CD4-positive, alpha-beta T cell treated with Interleukin-1 beta for 1 hour (primary cell): ENCODE measurements at places on chromosomes 6 and 20.

DNA sequence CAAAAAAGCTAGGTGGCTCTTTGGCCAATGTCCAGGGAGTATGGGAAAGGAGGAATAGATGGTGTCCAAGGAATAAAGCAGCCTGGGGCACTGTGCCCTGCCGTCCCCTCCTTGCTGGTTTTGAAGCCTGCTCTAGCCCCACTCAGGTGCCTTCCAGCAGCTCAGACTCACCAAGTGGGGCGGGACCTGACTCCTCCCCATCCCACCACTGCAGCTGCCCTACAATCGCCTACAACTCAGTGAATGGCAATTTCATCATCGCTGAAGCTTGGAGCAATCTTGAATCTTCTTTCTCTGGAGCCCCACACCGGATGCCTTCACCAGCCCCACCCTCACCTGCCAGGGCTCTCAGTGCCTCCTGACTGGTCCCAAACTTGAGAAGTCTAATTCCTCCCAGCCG is 56.4 kb upstream of the NXT1 start:
- no peak for DNase-seq

DNA sequence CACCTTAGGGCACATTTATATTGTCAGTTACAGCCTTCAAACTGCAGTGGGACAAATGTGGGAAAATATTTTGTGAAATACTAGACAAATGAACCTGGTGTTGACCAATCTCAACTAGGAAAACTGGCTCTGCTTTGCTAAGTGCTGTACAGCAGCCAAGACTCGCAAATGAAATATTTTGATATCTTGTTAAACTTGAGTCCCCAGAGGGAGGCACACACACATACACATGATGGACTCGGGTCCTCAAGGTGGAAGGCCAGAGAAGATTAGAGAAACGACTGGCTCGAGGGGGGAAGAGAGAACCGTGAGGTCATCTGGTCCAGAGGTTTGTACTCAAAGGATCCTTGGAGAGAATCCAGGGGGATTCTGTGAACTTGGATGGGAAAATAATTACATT is 67.3 kb upstream of the JAG1 start:
- no peak for DNase-seq

DNA sequence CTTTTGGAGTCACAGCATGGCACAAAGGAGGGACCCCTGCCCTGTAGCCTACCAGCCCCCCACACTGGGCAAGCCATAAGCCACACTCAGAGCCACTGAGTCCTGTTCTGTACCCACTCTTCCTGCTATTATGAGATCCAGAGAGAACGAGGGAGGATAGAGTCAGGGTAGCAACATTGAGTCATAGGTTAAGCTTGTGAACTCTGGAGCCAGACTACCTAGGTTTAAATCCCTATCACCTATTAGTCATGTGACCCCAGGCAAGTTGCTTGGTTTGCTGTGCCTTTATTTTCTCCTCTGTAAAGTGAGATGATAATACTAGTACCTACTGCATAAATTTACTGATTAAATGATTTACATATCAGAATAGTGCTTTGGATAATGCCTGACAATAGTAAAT is 540 bp downstream of the CNBD2 start:
- DNase-seq: no peak

GRCh38 chr6:84417260-84417659 is 189.8 kb upstream of the CEP162 start:
- DNase-seq: no peak

- no peak for DNase-seq
Observed at GRCh38 chr6:119602215-119603178, 252.9 kb upstream of the MAN1A1 start.

GRCh38 chr20:51768759-51769517 is 748 bp upstream of the ATP9A start:
- DNase-seq: no peak
